ENCODE measurements at places on chromosomes 3 and 15.

- DNase-seq = no peak
Measured at GRCh38 chr15:66151809-66152208, 101.7 kb downstream of the MEGF11 start.

- DNase-seq = no peak
Measured at GRCh38 chr15:37100109-37100965, at the start of gene MEIS2. Gene MEIS2, minus strand, starts transcription at chr15:37100549. Its CDS starts 1,083 bp downstream, at chr15:37099466.

DNA sequence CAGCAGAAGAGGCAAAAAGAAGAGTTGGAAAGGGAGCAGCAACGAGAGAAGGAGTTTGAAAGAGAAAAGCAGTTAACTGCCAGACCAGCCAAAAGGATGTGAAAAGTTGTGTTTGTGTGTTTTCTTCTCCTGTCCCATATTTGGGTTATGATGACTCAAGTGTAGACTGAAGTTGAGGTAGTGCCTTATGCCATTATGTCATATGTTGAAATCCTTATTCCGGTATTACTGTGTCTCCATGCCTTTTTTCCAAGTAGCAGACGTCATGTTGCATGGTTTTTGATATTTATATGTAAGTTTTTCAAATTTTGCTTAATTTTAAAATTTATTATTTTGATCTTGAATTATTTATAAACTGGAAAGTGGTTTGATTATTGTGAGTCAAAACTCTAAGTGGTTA is 19.2 kb downstream of the BLOC1S6 start:
- DNase-seq = no peak

DNA sequence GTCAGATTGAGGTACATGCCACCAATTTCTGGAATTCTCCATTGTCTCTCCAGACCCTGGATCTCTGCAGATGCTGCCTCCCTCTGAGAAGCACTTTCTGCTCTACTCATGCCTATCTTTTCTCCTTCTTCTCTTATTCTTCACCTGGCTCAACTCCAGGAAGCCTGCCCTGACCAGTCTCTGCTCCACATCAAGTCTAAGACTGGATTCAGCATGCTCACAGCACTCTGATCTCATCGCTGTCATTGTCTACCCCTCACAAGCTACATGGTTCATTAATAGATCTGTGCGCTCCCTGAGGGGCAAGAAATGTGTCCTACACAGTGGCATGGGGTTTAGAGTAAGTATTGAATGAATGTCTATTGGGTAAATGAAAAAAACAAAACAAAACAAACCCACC is 38.7 kb downstream of the CCR4 start:
- no peak for DNase-seq

DNA sequence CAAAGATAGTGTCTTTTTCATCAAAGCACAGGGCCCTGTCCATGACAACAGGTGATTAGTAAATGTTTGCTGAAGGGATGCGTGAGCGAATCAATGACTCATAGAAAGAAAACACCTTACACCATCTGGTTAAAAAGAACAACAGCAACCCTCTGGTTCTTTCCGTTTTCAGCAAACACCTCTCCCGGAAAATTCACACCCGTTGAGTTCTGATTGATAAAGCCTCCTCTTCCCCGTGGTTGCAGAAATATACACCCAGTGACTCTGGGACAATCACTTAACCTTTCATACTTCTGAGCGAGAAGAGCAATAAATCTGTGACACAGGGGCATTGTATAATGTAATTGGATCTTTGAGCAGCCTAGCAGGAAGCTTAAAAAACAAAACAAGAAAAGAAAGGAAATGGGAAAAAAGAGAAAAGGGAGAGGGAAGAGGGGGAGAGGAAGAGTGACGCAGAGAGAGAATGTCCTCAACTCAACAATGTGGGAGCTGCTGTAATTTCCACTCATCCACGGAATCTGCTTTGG is 37.6 kb downstream of the ADAMTS9 start:
- no peak for DNase-seq

- DNase-seq = no peak
Measured at GRCh38 chr15:63612300-63612699, 15.1 kb downstream of the FBXL22 start.

- DNase-seq = no peak
Measured at GRCh38 chr15:73344056-73344455, 24.7 kb downstream of the HCN4 start.

GRCh38 chr3:121974601-121975111 is 47.4 kb downstream of the ILDR1 start:
- DNase-seq = no peak

- DNase-seq = no peak
Measured at GRCh38 chr3:64363842-64364241, 138.6 kb upstream of the PRICKLE2 start.

DNA sequence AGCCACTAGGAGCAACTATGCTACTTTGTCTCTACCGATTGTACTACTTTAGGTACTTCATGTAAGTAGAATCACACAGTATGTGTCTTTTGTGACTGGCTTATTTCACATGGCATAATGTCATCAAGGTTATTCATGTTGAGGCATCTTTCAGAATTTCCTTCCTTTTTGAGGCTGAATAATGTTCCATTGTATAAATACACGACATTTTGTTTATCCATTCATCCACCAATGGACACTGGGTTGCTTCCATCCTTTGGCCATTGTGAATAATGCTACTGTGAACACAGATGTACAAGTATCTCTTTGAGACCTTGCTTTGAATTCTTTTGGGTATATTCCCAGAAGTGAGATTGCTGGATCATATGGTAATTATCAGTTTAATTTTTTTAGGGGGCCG is 29.2 kb downstream of the MYO5A start:
- no peak for DNase-seq

- no peak for DNase-seq
Measured at GRCh38 chr15:39430389-39430788, 150.5 kb upstream of the THBS1 start.

GRCh38 chr3:38362825-38363224 is 16.2 kb downstream of the XYLB start:
- DNase-seq = no peak

GRCh38 chr15:71114887-71115566 is at the start of gene THSD4:
Gene THSD4, plus strand, starts transcription at chr15:71115471.
- peak; percentile 1 for DNase-seq

- DNase-seq = no peak
Measured at GRCh38 chr3:45362161-45362560, 26.2 kb upstream of the LARS2 start.

DNA sequence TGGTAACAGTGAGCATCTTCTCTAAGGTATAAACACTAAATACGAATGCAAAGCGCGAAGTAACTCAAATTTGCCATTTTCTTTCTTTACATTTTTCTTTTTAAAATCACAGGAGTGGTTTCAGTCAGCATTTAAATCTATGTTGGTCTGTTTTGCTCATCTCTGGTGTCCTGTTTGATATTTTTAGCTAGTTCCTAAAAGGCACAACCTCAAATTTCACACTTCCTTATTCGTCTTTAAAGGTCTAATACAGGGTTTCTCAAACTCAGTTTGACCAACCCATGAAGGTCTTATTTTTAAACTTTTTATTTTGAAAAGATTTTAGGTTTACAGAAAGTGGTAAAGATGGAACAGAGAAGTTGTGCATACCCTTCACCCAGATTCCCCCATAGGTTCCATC is 201.1 kb downstream of the MAGI1 start:
- no peak for DNase-seq

DNA sequence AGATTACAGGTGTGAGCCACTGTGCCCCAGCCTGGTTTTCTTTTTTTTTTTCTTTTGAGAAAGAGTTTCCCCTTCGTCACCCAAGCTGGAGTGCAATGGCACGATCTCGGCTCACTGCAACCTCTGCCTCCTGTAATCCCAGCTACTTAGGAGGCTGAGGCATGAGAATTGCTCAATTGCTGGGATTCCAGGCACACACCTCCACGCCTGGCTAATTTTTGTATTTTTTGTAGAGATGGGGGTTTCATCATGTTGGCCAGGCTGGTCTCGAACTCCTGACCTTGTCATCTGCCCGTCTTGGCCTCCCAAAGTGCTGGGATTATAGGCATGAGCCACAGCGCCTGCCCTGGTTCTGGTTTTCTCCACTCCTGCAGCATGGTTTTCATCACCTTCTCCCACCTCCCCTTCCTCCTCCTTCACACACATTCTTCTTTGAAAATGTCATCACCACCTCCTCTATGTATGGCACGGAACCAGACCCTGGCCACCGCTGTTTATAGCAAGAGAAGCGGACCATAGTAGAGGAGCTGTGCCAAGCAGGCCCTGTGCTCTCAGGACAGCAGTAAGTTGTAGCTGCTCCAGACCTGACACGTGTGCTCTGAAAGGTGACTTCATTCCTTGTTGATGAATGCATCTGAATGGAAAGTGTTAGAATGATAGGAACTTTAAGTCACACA is 14.6 kb upstream of the AHSG start:
- DNase-seq = no peak

DNA sequence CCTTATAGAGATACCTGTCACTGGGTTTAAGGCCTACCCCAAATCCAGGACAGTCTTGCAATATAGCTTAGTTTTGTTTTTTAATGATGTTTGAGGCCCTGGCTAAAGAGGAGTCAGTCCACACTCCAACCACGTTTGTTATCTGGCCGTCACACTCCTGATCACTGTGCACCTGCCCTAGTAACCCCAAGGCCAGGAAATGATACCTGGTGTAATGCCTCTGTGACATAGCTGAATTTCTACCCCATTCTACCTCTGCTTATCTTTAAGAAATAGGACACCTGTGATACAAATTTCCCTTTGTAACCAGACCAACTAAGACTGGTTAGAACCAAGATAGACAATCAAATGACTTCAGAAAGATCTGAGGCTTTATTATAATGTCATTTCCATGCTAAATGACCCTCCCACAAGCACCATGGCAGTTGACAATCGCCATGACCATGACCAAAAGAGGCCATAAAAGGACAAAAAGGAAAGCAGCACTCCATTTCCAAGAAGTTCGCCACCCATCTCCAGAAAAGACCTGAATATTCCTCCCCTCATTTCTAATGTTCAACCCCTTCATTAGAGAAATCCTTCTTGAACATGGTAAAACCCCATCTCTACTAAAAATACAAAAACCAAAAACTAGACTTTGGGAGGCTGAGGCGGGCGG is 4.8 kb upstream of the RTP3 start:
- DNase-seq = no peak

GRCh38 chr3:126036056-126036549 is 47.8 kb downstream of the SLC41A3 start:
- DNase-seq = no peak

DNA sequence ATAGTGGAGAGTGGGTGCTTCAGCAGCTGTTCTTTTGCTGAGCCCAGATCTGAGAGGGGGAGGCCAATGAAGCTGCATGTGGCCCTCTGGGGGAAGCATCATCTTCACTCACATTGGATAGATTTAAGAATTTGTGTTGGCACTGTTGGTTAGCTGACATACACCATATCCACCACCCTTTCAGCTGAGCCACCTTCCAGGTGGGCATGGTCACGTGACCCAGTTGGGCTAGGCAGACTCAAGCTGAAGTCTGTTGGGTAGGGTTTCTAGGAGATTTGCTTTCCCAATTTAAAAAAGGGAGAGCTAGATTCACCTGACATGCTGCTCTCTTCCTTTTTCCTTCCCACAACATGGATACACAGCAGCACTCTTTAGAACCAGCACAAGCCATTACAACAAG is 311.0 kb downstream of the CHST2 start:
- DNase-seq = no peak

- DNase-seq = no peak
Measured at GRCh38 chr3:5437296-5437782, 249.8 kb downstream of the EDEM1 start.

DNA sequence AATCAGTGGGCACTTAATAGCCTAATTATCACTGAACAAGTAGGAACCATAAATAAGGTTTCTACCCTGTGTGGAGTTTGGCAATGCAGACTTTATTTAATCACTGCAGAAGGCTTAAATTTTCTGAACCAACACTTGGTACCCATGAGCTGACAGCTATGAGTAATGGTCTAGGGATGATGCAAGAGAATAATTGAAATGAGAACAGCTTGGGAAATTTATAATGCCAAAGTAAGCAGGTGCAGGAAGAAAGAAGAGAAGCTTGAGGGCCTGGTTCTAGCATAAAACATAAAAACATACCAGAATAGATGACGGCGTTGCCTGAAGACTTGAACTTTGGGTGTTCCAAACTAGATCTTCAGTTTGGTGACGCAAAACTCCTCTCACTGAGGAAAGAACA is 67.0 kb downstream of the IMPG2 start:
- no peak for DNase-seq

- DNase-seq = no peak
Measured at GRCh38 chr3:99172736-99173657, 271.5 kb upstream of the DCBLD2 start.

DNA sequence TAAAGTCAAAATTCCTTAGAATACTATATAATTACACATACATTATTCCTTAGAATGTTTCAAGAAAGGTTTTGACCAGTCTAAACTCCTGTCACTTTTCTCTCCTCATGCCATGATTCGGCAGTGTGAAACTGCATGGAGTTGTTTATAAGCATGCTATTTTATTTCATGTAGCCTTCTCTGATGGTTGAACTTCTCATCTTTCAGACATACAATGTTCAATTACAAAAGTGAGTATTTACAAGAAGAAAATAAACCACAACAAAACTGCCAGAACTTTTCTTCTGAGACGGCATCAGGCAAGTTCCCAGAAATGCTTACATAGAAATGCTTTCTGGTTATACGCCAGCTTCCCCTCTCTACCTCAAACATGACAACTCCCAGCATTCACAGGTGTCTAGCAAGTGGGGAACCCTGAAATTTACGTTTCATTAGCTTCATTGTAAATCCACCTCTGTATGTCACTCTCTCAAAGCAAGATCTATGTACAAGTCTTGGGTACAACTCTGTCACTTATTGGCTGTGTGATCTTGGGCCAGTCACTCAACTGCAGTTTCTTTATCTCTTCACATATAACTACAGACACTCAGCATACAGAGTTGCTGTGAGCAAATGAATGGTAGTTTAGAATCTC is 42.7 kb downstream of the HDGFL3 start:
- no peak for DNase-seq

DNA sequence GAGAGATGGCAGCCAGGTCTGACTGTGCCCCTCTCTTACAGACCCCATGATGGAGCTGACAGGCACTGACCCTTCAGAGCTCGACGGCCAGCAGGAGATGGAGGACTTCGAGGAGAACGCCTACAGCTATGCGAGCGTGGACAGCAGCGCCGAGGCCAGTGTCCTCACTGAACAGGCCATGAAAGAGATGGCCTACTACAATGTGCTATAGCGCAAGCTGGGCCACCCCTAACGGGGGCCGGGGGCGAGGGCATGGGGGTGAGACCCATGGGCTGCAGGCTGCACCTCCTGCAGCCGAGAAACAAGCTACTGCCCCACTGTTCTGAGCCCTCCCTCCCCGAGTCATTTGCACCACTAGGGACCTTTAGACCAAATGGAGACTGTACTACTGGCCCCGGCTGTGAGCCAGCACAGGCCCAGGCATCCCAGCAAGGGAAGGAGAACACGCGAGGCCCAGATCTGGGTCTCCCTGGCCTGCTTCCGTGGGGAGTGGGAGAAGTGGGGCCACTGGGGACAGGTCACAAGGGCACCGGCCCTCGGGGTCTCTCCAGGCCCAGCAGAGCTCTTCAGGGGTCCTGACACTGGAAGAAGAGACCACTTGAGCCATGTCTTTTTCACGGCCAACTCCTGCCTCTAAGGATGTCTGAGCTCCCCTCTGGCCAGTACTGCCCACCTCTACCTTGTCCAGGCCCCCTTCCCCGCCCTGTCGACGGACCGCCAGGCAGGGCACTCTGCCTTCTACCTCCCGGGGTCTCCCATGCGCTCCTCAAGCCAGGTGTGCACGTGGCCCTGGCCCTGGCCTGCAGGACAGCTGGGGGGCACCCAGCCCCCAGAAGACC is 22.4 kb downstream of the IDH2 start:
- DNase-seq = no peak

GRCh38 chr15:74976159-74976558 is 19.2 kb upstream of the SCAMP5 start:
- no peak for DNase-seq

Data from stimulated activated CD8-positive, alpha-beta memory T cell treated with anti-CD3 and anti-CD28 coated beads, Interleukin-4, amount 100 ng/mL, for 1 hour (primary cell).